Fibroblast of the aortic adventitia (primary cell): ENCODE measurements at places on chromosomes 2 and 18. TPM values are rescaled to one million over a fixed set of nuclear protein-coding genes. Genes with fewer than 3 reads are reported as not detected.

The HOXD13 gene
- not detected in 2 replicates for total RNA-seq

The MBD1 gene
- total RNA-seq, result 42.7 and 50.3 TPM in 2 replicates

The SERPINB12 gene
- total RNA-seq, result not detected in 2 replicates

The USP40 gene
- total RNA-seq, result 40.2 and 75.5 TPM in 2 replicates

The RNF125 gene
- 0.65 and 1.6 TPM in 2 replicates for total RNA-seq

DNA sequence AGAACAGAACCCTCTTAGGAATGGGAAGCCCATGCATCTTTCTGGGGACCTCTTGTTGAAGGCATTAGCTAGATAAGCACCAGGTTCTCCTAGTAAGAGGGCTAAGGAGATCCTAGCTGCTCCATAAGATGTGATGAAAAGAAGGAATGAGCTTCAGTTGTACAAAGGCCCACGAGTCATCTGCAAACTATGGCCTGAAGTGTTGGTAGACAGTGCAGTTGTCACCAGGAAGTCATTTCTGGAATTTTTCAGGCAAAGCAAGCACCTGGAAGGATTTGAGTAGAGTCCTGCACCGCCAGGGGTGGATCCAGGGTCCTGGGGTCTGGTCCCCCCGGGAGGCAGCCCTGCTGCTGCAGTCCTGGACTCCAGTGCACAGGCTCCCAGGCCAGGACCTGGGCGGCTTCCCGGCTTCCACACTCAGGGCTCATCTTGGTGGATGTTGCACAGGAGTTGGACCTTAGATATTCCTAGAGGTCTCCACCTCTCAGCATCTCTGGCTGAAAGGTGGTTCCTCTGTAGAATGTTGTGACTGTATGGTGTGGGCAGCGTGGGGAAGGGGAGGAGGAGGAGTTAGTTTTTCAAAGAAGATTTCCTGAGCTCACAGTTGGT is 85.3 kb downstream of the LDLRAD4 start:
- no peak for DNase-seq

DNA sequence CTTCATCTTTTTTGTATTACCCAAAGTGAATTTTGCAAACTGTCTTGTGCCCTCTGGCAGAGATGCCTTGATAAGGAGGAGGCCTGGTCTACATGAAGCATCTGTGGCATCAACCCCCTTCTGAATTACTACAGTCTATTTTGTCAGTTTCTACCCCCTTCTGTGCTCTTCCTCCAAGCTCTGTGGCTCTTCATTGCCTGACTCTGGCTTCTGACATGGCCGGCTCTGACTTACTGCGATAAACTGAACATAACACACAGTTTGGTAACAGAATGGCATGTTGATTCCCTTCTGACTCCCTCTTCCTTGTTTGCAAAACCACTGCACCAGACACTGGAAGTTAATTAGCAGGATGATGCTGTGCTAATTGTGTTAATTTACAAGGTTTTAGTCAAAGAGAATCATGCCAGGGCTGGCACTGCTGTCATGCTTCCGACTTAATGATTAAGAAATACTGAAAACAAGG is 122.5 kb downstream of the FIGN start:
- DNase-seq, result no peak
